ENCODE measurements at places on chromosomes 16 and 17. TPM values are rescaled to one million over a fixed set of nuclear protein-coding genes. Genes with fewer than 3 reads are reported as not detected.

CRHR1 gene
- total RNA-seq = 0.20 TPM

TMEM170A gene
- total RNA-seq = 15.9 TPM

PPY gene
- not detected for total RNA-seq

KIF19 gene
- not detected for total RNA-seq

ABCC11 gene
- total RNA-seq = 0.16 TPM

YWHAE gene
- total RNA-seq = 559 TPM

LRRC37A gene
- total RNA-seq = 0.81 TPM

NRN1L gene
- not detected for total RNA-seq

SHISA9 gene
- 0.13 TPM for total RNA-seq

TSPAN10 gene
- 4.7 TPM for total RNA-seq

AGRP gene
- total RNA-seq = not detected

GPR139 gene
- total RNA-seq = not detected

NOG gene
- total RNA-seq = 0.78 TPM

KRT222 gene
- total RNA-seq = 0.19 TPM

GP2 gene
- not detected for total RNA-seq

CHST6 gene
- 0.34 TPM for total RNA-seq
